ENCODE measurements at places on chromosomes 3 and 15. TPM values are rescaled to one million over a fixed set of nuclear protein-coding genes. Genes with fewer than 3 reads are reported as not detected.

LRTM1 gene
- not detected for total RNA-seq

DNA sequence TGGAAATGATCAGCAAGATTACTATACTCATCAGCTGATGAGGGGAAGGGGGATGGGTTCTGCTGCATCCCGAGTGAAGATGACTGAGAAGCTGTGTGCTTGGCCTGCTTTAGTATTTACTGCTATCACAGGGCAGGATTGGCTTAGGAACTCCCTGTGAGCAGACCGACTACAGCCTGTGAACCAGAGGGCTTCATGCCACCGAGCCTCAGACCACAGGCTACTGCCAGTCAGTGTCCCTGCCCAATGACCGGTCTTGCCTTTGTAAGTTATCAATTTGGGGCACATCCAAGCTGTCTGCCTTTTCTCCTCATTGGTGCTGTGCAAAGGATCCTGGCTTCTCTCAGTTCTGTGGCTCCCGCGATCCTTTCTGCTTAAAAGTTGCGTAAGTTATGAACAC, 71.5 kb downstream of the PDCD6IP start:
- no peak for DNase-seq
- no peaks in the 10 kb centered on the region for H3K36me3 ChIP-seq
- no peaks in the 10 kb centered on the region for H3K27me3 ChIP-seq

FANCD2 gene
- 3.0 TPM for total RNA-seq

GOLGA6C gene
- total RNA-seq, result not detected

GRCh38 chr3:47228088-47228487, 54.5 kb downstream of the KIF9 start:
- no peak overlapping the region for H3K27ac ChIP-seq
- H3K27me3 ChIP-seq, result no peaks in the 10 kb centered on the region
- no peaks in the 10 kb centered on the region for H3K36me3 ChIP-seq
- no peak overlapping the region for H3K4me3 ChIP-seq
- DNase-seq, result no peak

ANKRD34C gene
- total RNA-seq, result not detected

SCN11A gene
- not detected for total RNA-seq

LYZL4 gene
- total RNA-seq, result not detected

GRCh38 chr3:187997490-187997889, 156.5 kb upstream of the LPP start:
- H3K27me3 ChIP-seq, result no peaks in the 10 kb centered on the region
- no peak for DNase-seq
- H3K4me3 ChIP-seq, result no peak overlapping the region
- H3K36me3 ChIP-seq, result no peaks in the 10 kb centered on the region
- no peak overlapping the region for H3K27ac ChIP-seq

GRCh38 chr3:170358042-170359010, 811 bp downstream of the SKIL start:
- DNase-seq, result peak; percentile 82
- H3K36me3 ChIP-seq, result no peaks in the 10 kb centered on the region
- H3K27me3 ChIP-seq, result no peaks in the 10 kb centered on the region
- peak overlapping the region; percentile 78 for H3K4me3 ChIP-seq

GDPGP1 gene
- 7.8 TPM for total RNA-seq

SNX22 gene
- 1.7 TPM for total RNA-seq

DNA sequence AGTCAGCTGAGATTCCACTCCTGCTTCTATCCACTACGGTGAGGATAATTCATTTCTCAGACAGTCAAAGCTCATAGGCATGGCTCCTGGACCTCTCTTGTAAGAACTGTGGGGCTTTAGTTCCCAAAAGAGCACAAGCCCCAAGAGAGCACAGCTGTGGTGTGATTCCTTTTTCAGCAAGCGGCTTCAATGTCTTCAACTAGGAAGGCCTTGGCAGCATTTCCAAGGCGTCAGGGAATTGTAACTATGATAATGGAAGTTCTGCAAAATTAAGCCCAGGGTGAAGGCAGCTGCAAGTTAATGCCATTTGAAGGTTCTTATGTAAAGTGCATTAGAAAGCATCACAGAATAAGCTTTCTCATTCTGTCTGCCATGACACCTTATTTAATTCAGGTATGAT, 657.1 kb downstream of the GRM7 start:
- no peak for DNase-seq
- H3K36me3 ChIP-seq, result no peaks in the 10 kb centered on the region
- H3K27me3 ChIP-seq, result no peaks in the 10 kb centered on the region

GRCh38 chr15:75031848-75032247, 8.5 kb downstream of the PPCDC start:
- H3K36me3 ChIP-seq, result no peaks in the 10 kb centered on the region
- DNase-seq, result no peak
- H3K4me3 ChIP-seq, result no peak overlapping the region
- no peaks in the 10 kb centered on the region for H3K27me3 ChIP-seq
- no peak overlapping the region for H3K27ac ChIP-seq

GRCh38 chr3:85979034-85979433, 1011.9 kb downstream of the VGLL3 start:
- DNase-seq, result no peak
- H3K27ac ChIP-seq, result no peak overlapping the region
- H3K27me3 ChIP-seq, result no peaks in the 10 kb centered on the region
- no peak overlapping the region for H3K4me3 ChIP-seq

DNA sequence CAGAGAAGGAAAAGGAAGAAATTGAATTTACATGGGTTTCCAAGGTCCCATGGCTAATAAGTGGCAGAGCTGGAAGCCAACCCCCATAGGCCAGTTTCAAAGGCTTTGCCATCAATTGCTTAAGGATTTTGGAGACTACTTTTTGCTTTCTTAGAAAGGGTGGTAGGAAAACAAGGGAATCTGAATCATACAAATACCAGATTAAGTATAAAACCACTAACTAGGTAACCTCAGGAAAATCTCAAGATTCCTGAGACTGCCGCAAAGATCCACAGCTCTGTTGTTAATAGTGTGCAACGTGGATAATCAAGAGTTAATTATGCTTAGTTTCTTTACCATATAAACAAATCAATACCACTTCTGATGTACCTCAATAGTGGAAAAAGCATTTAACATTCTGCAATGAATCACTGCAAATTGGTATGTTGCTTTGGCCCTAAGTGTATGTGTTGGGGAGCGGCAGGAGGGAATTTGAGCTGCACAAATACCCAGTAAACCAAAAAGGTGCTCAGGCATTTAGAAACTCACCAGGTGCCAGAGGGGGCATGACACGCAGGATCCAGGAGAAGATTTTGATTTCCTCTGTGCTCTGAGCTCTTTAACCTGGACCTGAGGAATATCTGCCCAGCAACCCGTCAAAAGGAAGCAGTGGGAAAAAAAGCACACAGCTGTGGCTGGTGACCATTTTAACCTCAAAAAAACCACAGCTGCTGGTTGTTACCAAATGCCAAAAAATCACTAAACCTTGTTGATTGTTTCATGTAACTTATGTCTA, 22.0 kb downstream of the AADAC start:
- H3K27ac ChIP-seq, result no peak overlapping the region
- DNase-seq, result no peak
- H3K4me3 ChIP-seq, result no peak overlapping the region

PDZRN3 gene
- total RNA-seq, result 87.3 TPM

COL8A1 gene
- total RNA-seq, result 2.6 TPM

- no peak overlapping the region for H3K27ac ChIP-seq
- H3K4me3 ChIP-seq, result no peak overlapping the region
- H3K36me3 ChIP-seq, result no peaks in the 10 kb centered on the region
- no peak for DNase-seq
- H3K4me1 ChIP-seq, result no peaks in the 10 kb centered on the region
These were observed 33.5 kb upstream of the HHATL start for GRCh38 chr3:42736081-42736480.

DNA sequence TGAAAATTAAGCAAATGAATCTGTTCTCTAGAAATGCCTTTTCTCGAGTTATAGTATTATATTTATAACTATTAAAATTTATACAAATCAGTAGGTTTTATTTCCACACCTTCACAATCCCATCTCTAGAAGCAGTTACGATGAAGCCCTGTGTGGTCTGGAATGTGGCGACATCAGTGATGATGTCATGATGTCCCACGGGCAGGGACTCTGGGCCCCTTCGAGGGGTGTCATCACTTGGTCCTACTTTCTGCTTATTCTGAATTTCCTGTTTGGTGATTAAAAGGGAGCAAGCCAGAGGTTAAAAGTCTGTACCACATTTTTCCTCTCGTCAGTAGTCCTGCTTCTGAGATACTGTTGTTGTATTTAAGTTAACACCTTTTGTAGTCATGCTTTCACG, 67.4 kb downstream of the PIK3R4 start:
- no peak overlapping the region for H3K27ac ChIP-seq
- DNase-seq, result no peak
- H3K27me3 ChIP-seq, result no peaks in the 10 kb centered on the region
- no peaks in the 10 kb centered on the region for H3K36me3 ChIP-seq
- H3K4me1 ChIP-seq, result no peaks in the 10 kb centered on the region

P3H2 gene
- 441 TPM for total RNA-seq

GRCh38 chr3:118573912-118574311, 460.7 kb downstream of the IGSF11 start:
- H3K36me3 ChIP-seq, result no peaks in the 10 kb centered on the region
- H3K4me1 ChIP-seq, result no peaks in the 10 kb centered on the region
- no peak overlapping the region for H3K27ac ChIP-seq
- no peaks in the 10 kb centered on the region for H3K27me3 ChIP-seq
- no peak overlapping the region for H3K4me3 ChIP-seq

DNA sequence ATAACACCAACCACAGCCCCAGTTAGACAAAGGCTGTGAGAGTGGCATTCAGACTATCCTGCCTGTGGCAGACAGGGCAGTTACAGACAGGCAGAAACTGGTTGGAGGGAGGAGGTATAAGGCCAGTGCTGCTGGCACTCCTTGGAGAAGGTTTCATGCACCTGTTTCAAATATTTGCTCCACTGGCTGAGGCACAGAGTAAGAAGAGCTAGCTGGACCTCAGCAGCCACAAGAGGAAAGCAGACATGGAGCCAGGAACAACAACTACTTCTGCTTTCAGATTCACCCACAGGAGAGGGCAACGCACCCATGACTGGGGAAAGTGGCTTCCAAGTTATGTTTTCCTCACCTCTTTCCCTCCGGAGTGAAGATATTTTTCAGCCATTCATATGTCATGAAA, 11.5 kb upstream of the PRKAR2A start:
- H3K4me1 ChIP-seq, result no peaks in the 10 kb centered on the region
- no peak overlapping the region for H3K4me3 ChIP-seq
- no peak overlapping the region for H3K27ac ChIP-seq
- H3K27me3 ChIP-seq, result no peaks in the 10 kb centered on the region

DNA sequence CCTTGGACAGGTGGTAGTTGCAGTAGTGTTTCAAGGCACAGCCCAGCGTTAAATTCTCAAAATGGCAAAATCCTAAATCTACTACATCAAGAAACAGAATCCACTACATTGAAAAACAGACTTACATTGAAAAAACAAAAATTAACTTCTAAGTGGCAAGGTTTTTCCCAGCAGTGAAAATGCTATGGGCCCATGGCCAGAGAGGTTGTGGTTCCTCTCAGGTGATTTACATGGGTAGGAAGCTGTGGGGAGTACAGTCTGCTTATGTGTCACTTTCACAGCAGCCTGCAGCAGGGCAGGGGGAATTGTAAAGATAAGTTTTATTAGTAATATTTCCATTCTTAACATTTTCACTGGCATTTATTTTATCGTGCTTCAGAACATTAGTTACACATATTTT, 24.9 kb downstream of the TTC14 start:
- no peaks in the 10 kb centered on the region for H3K4me1 ChIP-seq
- H3K4me3 ChIP-seq, result no peak overlapping the region
- no peak for DNase-seq

HIGD2B gene
- not detected for total RNA-seq

CLSTN2 gene
- 4.7 TPM for total RNA-seq

PLSCR5 gene
- not detected for total RNA-seq

GRCh38 chr3:142165194-142165593, 15.8 kb upstream of the TFDP2 start:
- no peak overlapping the region for H3K27ac ChIP-seq
- no peaks in the 10 kb centered on the region for H3K27me3 ChIP-seq
- H3K4me1 ChIP-seq, result no peaks in the 10 kb centered on the region
- no peaks in the 10 kb centered on the region for H3K36me3 ChIP-seq
- no peak for DNase-seq

SLC22A14 gene
- not detected for total RNA-seq

LYSMD2 gene
- total RNA-seq, result 25.9 TPM

- H3K36me3 ChIP-seq, result no peaks in the 10 kb centered on the region
- peak overlapping the region; percentile 87 for H3K27ac ChIP-seq
These were observed 583 bp upstream of the RBSN start for GRCh38 chr3:15099364-15100098.

TMEM45A gene
- total RNA-seq, result 38.4 TPM

GRCh38 chr15:39287322-39288195, 293.3 kb upstream of the THBS1 start:
- no peaks in the 10 kb centered on the region for H3K4me1 ChIP-seq
- no peak overlapping the region for H3K27ac ChIP-seq
- H3K27me3 ChIP-seq, result no peaks in the 10 kb centered on the region
- no peaks in the 10 kb centered on the region for H3K36me3 ChIP-seq
- no peak for DNase-seq
- no peak overlapping the region for H3K4me3 ChIP-seq

CAPN3 gene
- 5.9 TPM for total RNA-seq

- no peak overlapping the region for H3K4me3 ChIP-seq
- H3K4me1 ChIP-seq, result no peaks in the 10 kb centered on the region
- H3K27ac ChIP-seq, result no peak overlapping the region
- no peaks in the 10 kb centered on the region for H3K36me3 ChIP-seq
- H3K27me3 ChIP-seq, result no peaks in the 10 kb centered on the region
- no peak for DNase-seq
These were observed 43.8 kb upstream of the CMTM8 start for GRCh38 chr3:32194653-32195052.

NECTIN3 gene
- 60.3 TPM for total RNA-seq

DNA sequence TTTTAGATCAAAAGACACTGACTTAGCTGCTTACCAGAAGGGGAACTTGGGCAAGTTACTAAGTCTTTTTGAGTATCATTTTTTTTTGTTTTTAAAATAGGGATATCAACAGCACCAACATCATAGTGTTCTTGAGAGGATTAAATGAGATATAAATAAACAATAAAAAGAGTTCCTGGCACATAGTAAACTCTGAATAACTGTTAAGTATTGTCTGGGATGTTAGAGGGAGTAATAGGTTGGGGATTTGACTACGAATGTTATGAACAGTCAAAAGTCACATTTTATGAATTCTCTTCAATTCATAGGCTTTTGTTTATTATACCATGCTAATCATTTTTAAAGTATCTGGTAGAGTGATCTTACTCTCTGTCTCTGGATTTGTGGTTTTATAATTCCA, 37.8 kb upstream of the FAH start:
- no peak overlapping the region for H3K27ac ChIP-seq
- H3K36me3 ChIP-seq, result no peaks in the 10 kb centered on the region
- no peak overlapping the region for H3K4me3 ChIP-seq
- no peaks in the 10 kb centered on the region for H3K4me1 ChIP-seq

GPR156 gene
- 5.3 TPM for total RNA-seq

ZNF80 gene
- not detected for total RNA-seq

DNA sequence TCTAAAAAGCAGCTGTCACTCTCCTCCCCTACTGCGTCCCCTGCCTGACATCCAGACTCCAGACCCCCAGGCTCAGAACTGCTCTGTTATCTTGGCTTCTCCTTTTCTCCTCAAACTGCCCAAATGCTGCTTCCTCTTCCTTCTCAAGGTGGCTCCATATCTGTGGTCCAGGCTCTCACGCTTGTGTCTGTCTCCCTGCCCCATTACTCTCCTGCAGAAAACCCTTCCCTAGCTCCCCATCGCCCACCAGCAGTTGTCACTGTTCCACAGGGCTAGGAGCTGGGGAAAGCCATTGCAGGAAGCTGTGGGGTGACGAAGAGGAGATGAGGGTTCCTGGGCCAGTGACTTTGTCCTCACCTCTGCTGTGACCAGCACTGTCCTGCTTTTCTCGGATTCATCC, 30.7 kb upstream of the CGNL1 start:
- no peak overlapping the region for H3K27ac ChIP-seq
- no peak for DNase-seq
- no peak overlapping the region for H3K4me3 ChIP-seq
- H3K4me1 ChIP-seq, result no peaks in the 10 kb centered on the region
- no peaks in the 10 kb centered on the region for H3K36me3 ChIP-seq
- no peaks in the 10 kb centered on the region for H3K27me3 ChIP-seq

SCAANT1 gene
- total RNA-seq, result not detected

Data from uterus (tissue), 4 donors.